Panc1 (cell line): ENCODE measurements at places on chromosomes 16 and 17. TPM values are rescaled to one million over a fixed set of nuclear protein-coding genes. Genes with fewer than 3 reads are reported as not detected.

- DNase-seq, result no peak
These were observed 2.2 kb downstream of the SLC12A3 start for GRCh38 chr16:56866955-56867830.

DNA sequence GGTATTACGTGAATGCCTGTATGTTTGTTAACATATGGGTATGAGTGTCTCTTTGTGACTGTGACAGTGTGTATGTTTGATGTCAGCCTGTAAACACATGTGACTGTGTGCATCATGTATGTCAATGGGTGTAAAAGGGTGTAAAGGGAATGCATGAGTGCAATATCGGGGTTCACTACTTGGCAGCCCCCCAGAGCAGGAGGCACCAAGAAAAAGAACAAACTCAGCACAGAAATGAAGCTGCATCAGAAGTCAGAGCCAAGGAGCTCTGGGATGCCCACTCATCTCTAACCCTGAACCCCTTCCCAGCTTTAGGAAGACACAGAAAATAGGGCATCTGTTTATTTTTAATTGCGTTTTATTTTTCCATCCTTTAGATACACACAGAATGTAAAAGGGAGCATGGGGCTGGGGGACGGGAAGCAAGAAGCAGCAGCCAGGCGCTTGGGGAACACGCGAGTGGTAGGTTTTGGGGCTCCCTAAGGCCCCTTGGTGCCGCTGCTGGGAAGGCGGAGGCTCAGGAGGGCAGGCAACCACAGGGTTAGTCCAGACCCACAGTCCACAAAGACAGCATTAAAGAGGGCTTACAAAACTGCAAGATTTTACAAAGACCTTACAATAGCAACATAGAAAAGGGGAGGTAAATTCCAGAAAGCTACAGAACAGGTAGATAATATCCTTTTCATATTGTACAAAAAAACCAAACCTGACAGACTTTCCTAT, 2.3 kb upstream of the HOXB6 start:
- no peak for DNase-seq

- DNase-seq, result no peak
These were observed 3.7 kb downstream of the CMTM1 start for GRCh38 chr16:66569827-66570405.

DNA sequence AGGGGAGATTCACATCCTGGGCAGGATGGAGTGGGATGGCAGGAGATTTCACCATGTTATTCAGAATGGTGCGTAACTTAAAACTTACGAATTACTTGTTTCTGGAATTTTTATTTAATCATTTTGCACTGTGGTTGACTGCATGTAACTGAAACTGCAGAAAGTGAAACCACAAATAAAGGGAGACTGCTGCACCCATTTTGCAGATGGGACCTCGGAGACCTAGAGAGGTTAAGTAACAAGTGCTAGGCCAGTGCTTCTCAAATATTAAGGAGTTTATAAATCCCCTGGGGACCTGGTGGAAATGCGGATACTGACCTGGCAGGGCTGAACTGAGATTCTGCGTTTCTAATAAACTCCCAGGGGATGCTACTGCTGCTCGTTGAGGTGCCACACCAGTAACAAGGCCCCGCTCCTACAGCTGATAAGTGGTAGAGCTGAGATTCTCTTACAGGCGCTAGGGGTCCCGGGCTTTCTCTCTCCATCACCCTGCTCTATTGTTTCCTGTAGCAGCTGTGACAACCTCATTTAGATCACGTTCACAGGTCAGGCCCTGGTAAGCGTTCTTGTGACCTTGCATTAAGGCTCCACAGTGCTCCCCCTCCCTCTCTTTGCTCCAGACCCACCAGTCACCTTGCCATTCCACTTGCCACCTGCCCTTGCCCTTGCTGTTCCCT, 167.1 kb upstream of the CDH13 start:
- DNase-seq, result no peak

- DNase-seq, result no peak
These were observed 20.1 kb downstream of the ORC6 start for GRCh38 chr16:46709469-46710005.

GRCh38 chr17:56610321-56610720, 16.8 kb downstream of the NOG start:
- DNase-seq, result no peak

DNA sequence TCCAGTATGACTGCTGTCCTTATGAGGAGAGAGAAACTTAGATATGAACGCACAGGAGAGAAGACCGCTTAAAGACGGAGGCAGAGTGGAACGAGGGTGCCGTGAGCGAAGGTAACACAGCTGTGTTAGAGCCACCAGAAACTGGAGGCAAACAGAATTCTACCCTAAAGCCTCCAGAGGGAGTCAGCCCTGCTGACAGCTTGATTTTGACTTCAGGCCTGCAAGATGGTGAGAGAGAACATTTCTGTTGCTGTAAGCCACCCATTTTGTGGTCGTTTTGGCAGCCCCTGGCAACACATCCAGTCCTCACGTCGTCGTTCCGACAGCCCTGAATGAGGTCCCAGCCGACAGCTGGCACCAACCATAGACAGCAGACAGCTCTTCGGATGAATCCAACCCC, 2.8 kb upstream of the SPATA2L start:
- no peak for DNase-seq

GRCh38 chr16:49617016-49617629, 238.8 kb downstream of the ZNF423 start:
- no peak for DNase-seq

- no peak for DNase-seq
These were observed 199.1 kb downstream of the XYLT1 start for GRCh38 chr16:17271687-17272086.

DNA sequence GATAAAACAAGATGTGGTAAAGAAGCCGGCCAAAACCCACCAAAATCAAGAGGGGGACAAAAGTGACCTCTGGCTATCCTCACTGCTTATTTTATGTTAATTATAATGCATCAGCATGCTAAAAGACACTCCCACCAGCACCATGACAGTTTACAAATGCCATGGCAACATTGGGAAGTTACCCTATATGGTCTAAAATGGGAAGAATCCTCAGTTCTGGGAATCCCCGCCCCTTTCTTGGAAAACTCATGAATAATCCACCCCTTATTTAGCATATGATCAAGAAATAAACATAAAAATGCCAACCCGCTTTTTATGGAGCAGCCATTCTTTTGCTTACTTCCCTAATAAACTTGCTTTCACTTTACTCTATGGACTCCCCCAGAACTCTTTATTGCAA, 25.6 kb downstream of the CMTR2 start:
- DNase-seq, result no peak

- no peak for DNase-seq
These were observed 5.2 kb upstream of the ALDOA start for GRCh38 chr16:30060346-30060745.

- no peak for DNase-seq
These were observed 489.9 kb downstream of the SHISA9 start for GRCh38 chr16:13391337-13391736.

DNA sequence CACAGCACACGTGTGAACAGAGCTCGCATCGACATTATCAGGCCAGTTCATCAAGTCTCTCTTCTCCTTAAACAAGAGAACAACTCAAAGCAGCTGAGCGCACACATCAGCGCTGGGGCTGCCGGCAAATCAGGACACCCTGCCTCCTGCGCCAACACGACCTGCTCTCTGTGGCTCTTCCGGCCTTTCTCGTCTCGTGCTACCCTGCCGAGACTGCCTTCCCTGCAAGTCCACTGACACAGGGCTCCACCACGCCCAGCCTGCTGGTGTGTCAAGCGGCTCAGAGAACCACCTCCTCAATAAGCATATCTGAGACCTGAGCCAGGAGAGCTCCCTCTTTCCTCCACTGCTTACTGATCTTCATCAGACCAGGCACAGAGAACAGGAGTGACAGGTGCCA, 96.9 kb downstream of the ZNF778 start:
- DNase-seq, result no peak

The TOM1L2 gene
- total RNA-seq, result 45.2 TPM

The FBXO39 gene
- not detected for total RNA-seq

The LPO gene
- total RNA-seq, result not detected

The RCVRN gene
- total RNA-seq, result not detected

The HOXB4 gene
- total RNA-seq, result 27.9 TPM
